ENCODE measurements at places on chromosomes 16 and 17. TPM values are rescaled to one million over a fixed set of nuclear protein-coding genes. Genes with fewer than 3 reads are reported as not detected.

Gene UBE2Z
- total RNA-seq, result 78.9 TPM

Gene TEKT5
- total RNA-seq, result not detected

Gene TMEM88
- 31.3 TPM for total RNA-seq

Gene HOXB7
- total RNA-seq, result not detected

Gene HSD3B7
- 0.60 TPM for total RNA-seq

Gene LAT
- total RNA-seq, result 193 TPM

Gene STX8
- total RNA-seq, result 68.8 TPM

Gene DNAI2
- 4.1 TPM for total RNA-seq

Gene CFAP119
- total RNA-seq, result 1.1 TPM

Gene SREBF1
- total RNA-seq, result 198 TPM

Gene NPW
- 2.0 TPM for total RNA-seq

Gene NATD1
- 4.9 TPM for total RNA-seq

Gene FBXW10B
- total RNA-seq, result 0.78 TPM

Gene CYGB
- not detected for total RNA-seq

Gene UMOD
- not detected for total RNA-seq

GRCh38 chr16:50538411-50539052 lies 9.7 kb upstream of the NKD1 start:
- no peak for DNase-seq

DNA sequence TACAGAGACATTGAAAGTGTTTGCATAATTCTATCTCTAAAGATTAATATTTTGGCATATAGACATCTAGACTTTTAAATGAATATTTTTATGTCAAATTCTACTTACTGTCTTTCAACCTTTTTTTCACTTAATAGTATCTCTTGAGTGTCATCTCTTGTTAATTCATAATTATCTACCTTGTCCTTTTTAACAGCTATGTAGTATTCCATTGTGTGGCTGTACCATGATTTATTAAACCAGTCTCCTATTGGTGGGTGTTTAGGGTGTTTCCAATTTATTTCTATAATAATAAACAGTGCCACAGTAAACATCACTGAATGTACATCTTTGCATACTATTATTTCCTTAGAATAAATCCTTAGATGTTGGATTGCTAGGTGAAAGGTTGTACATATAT lies 16.3 kb upstream of the RNF222 start:
- no peak for DNase-seq

GRCh38 chr16:28108590-28109247 lies 45.2 kb upstream of the GSG1L start:
- DNase-seq, result no peak

DNA sequence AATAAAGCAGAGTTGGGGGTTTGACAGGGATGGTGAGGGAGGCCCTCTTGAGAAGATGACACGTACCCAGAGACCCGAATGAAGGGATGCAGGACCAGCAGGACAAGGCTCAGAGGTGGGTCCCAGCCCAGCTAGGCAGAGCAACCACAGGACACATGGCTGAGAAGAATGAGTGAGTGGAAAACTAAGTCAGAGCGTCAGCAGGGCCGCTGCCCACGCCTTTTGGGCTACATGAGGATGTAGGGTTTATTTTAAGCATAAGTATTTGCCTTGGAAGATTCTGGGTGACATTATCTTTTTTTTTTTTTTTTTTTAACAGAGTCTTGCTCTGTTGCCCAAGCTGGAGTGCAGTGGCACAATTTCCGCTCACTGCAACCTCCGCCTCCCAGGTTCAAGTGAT lies 176.0 kb downstream of the TMEM132E start:
- DNase-seq, result no peak

DNA sequence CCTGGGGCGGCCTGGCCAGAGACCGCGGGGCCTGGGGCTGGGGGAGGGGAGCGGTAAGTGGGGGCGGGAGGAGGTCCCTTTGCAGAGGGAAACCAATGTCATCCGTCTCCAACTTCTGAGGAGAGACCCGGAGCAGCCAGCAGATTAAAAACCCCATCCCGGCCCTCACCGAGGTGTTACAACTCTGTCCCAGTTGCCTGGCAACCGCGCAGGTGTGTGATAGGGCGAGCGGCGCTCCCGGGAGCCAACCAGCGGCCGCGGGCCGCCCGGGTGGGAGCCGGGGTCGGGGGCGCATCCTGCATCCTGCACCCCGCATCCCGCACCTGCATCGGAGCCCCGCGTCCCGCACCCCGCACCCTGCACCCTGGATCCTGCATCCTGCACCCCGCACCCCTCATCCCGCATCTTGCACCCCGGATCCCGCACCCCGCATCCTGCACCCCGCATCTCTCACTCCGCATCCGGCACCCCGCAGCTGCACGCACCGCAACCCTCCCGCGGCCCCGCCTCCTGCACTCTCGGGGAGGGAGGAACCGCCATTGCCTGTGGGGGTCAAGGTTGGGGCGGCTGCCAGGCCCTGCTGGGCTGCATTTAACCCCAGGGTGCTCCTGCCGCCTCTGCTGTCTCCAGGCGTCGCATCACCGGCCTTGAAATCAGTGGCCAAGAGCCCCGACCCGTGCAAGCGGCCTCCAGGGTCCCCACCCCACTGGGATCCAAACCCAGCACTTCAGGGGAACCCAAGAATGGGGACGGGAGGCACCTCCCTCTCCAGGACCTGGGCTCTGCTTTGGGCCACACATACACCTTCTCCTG lies 47.3 kb downstream of the RTN4RL1 start:
- no peak for DNase-seq

DNA sequence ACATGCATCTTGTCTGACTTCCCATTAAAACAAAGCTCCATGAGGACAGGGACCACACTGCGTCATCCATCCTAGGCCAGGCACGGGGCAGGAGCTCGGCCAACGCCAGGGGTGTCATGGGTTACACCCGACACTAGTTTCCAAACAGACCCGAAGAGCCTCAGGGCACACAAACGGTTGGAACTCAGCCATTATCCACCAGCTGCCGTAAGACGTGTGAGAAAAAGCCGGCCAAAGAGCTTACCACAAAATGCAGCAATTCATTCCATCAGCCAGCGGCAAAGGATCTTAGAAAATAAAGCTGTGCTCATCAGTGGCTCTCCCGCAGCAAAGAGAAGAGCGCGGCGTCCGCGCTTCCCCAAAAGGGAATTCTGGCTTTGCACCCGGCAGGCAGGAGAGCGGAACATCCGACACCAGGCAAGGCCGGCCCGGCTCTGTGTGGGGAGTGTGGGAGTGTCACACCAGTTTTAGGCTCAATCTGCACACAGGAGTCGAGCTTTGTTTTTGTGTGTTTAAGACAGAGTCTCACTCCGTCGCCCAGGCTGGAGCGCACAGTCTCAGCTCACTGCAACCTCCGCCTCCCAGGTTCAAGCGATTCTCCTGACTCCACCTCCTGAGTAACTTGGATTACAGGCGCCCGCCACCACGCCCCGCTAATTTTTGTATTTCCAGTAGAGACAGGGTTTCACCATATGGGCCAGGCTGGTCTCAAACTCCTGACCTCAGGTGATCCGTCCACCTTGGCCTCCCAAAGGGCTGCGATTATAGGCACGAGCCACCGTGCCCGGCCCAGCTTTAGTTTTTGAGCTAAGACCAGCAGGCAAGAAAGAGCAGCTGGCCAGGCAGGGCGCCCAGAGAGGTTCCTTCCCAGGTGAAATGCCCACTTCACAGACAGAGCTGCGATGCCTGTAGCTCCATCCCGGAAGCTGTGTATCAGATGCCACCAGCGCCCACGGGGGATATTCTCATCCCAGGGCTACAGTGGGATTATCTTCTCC lies 1.5 kb downstream of the SLC38A8 start:
- no peak for DNase-seq

- DNase-seq, result peak; percentile 65
Measured at GRCh38 chr17:77451245-77451893, 310.6 kb downstream of the SEC14L1 start.

DNA sequence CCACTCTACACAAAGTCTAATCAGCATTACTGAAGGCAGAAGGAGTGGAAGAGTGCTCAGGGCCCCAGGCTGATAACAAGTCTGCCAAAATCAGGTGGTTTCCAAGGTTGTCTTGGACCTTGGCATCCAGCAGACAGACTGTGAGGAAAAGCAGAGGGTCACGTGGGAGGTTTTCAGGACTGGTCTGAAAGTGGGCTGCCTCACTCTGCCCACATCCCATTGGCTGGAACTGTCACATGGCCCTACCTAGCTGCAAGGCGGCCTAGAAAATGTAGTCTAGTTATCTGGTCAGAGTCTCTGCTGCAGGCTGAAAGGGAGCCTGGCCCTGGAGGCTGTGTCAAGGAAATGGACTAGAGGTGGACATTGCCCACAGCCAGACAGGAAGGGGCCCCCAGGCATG lies 310.7 kb upstream of the ASIC2 start:
- DNase-seq, result no peak

DNA sequence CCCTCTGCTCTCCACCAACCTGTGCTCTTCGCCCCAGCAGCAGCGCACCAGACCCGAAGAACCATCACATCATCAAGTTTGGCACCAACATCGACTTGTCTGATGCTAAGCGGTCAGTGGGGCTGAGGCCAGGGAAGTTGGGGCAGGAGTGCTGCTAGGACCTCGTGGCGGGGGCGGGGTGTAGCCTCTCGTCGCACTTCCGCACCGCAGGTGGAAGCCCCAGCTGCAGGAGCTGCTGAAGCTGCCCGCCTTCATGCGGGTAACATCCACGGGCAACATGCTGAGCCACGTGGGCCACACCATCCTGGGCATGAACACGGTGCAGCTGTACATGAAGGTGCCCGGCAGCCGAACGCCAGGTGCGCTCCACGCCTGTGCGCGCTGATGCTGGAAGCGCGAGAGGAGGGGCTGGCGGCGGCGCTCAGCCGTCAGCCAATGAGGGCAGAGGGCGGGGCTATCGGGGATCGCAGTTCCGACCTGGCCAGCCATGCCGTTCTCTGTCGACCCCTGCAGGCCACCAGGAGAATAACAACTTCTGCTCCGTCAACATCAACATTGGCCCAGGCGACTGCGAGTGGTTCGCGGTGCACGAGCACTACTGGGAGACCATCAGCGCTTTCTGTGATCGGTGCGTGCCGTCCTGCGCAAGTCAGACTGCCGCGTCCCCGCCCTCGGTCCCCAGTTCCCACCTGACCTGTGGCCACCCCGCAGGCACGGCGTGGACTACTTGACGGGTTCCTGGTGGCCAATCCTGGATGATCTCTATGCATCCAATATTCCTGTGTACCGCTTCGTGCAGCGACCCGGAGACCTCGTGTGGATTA lies 3.2 kb upstream of the TMEM88 start:
- DNase-seq, result peak; percentile 96

DNA sequence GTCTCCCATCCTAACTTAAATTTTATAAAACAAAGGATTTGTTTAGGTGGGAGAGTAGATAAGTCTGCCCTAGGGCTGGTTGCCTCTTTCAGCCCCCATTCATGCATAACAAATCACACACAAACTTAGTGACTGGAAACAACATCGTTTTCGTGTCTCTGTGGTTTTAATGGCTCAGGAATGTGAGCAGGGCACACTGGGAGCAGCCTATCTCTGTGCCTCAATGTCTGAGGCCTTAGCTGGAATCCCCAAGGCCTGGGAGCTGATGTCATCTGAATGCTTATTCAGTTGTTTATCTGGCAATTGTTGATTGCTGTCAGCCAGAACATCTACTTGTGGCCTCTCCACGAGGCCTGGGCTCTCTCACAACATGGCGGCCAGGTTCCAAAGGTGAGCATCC lies 101.9 kb upstream of the HSBP1 start:
- no peak for DNase-seq

GRCh38 chr16:50449800-50450199 lies 81.0 kb upstream of the BRD7 start:
- DNase-seq, result no peak

- DNase-seq, result no peak
Measured at GRCh38 chr17:77313831-77314230, 173.1 kb downstream of the SEC14L1 start.

- no peak for DNase-seq
Measured at GRCh38 chr17:17929655-17930380, 42.4 kb downstream of the TOM1L2 start.

DNA sequence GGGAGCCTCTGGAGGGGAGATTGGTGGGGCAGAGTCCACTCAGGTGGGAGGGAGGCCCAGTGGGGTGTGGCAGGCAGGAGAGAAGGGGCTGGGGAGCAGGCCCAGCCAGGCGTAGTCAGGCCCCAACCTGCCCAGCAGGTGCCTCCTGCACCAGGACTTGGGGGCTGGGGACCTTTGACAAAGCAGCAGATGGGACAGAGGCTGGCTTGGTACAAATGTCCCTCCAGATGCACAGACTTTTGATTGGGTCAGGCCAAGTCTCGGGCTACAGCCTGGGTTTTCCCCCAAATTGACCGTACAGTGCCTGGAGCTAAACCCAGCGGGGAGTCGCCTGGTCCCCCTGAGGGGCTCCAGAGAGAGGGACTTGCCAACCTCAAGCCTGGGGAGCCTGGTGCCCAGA lies 411 bp downstream of the GGT6 start:
- DNase-seq, result no peak

- DNase-seq, result no peak
Measured at GRCh38 chr16:48287239-48287638, 39.9 kb upstream of the ABCC11 start.

DNA sequence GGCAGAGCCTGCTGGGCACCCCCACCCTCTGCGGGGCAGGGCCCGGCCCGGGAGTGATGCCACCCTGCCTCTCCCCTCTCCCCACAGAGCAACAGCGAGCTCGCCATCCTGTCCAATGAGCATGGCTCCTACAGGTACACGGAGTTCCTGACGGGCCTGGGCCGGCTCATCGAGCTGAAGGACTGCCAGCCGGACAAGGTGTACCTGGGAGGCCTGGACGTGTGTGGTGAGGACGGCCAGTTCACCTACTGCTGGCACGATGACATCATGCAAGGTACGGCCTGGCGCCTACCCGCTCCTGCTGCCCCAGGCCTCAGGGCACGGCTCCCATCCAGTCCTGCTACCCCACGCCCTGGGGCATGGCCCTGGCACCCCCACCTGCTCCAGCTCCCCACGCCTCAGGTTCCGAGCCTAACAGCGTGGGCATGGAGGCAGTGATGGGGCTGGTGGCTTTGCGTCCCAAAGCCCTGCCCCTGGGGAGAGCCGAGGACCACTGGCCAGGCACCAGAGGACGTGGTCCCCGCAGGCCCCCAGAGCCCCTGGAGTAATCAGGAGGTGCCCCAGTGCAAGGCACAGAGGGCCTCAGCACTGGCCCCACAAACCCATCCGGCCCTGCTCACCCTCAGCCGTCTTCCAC lies 38.4 kb downstream of the TSC2 start:
- DNase-seq, result no peak

GRCh38 chr16:85345129-85345639 lies 232.9 kb upstream of the CIBAR2 start:
- DNase-seq, result no peak

DNA sequence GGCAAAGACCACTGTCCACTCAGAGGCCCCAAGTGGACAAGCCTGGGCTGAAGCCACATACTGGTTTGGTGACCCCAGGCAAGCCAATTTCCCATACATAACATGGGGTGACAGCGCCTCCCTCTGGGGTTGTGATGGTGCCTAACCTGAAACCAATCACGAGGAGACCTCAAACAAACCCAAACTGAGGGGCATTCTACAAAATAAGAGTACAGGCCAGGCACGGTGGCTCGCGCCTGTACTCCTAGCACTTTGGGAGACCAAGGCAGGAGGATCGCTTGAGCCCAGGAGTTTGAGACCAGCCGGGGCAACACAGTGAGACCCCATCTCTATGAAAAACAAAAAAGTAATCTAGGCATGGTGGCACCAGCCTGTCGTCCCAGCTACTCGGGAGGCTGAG lies 3.6 kb downstream of the P2RX5 start:
- DNase-seq, result no peak
